ENCODE measurements at places on chromosomes 2 and 18.

DNA sequence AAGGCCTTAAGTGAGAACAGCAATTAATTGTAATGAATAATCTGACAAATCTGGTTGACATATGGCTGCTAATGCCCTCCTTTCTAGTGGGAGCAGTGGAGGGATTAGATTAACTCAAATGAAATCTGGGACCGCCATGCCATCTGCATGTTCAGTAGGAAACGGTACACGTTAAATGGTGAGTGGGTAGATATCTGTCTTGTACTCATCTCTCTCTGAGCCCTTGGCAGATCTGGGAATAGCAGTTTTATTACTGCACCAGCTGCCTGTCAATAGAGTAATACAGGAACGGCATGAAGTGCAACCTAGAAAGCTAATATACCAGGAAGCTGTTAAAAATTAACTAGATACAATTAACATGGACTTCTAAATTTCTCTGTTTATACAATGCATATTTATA lies 258.8 kb downstream of the GPD2 start:
- H3K27ac ChIP-seq, result no peak overlapping the region
- no peaks in the 10 kb centered on the region for H3K27me3 ChIP-seq
- no peak overlapping the region for H3K4me3 ChIP-seq
- no peaks in the 10 kb centered on the region for H3K4me1 ChIP-seq
- no peaks in the 10 kb centered on the region for H3K36me3 ChIP-seq
- no peak for DNase-seq

- no peaks in the 10 kb centered on the region for H3K36me3 ChIP-seq
- H3K27me3 ChIP-seq, result no peaks in the 10 kb centered on the region
- H3K27ac ChIP-seq, result no peak overlapping the region
- H3K4me3 ChIP-seq, result no peak overlapping the region
These were observed 58.4 kb downstream of the ARL4C start for GRCh38 chr2:234438305-234438977.

GRCh38 chr2:166494140-166494624 lies at the start of gene SCN7A:
TSS of gene SCN7A (minus strand) at chr2:166494249. CDS start at chr2:166477696, 16,553 bp downstream.
- no peak for DNase-seq
- H3K27ac ChIP-seq, result no peak within 1 kb of the TSS
- no peaks in the 10 kb centered on the region for H3K4me1 ChIP-seq
- no peak within 1 kb of the TSS for H3K4me3 ChIP-seq
- H3K36me3 ChIP-seq, result no peaks in the 10 kb centered on the region

DNA sequence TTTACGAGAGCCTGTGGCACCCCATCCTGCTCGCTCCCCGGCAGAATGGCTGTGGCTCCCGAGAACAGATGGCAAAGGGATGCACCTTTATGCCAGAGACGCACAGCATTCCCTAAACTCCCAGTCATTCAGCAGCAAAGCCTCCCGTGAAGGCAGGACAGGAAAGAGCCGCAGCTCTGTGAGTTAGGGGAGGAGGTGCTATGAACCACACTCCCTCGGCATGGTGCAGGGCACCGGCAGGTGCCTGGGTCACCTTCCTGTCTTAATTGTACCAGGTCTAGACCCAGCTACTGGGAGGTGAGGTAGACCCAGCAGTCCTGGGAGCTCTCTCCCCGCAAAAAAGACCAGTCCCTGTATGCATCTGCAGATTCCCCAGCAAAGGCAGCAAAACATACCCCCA lies 149.8 kb downstream of the TWIST2 start:
- peaks cover 22% of the 10 kb centered on the region for H3K27me3 ChIP-seq
- no peaks in the 10 kb centered on the region for H3K36me3 ChIP-seq
- no peak overlapping the region for H3K27ac ChIP-seq
- no peak overlapping the region for H3K4me3 ChIP-seq
- no peak for DNase-seq
- H3K4me1 ChIP-seq, result no peaks in the 10 kb centered on the region

- DNase-seq, result no peak
- H3K27ac ChIP-seq, result no peak overlapping the region
- H3K36me3 ChIP-seq, result no peaks in the 10 kb centered on the region
These were observed 33.7 kb downstream of the MTERF4 start for GRCh38 chr2:241068136-241068941.

GRCh38 chr2:183798535-183798934 lies 674.3 kb downstream of the NUP35 start:
- no peaks in the 10 kb centered on the region for H3K4me1 ChIP-seq
- no peak overlapping the region for H3K27ac ChIP-seq

DNA sequence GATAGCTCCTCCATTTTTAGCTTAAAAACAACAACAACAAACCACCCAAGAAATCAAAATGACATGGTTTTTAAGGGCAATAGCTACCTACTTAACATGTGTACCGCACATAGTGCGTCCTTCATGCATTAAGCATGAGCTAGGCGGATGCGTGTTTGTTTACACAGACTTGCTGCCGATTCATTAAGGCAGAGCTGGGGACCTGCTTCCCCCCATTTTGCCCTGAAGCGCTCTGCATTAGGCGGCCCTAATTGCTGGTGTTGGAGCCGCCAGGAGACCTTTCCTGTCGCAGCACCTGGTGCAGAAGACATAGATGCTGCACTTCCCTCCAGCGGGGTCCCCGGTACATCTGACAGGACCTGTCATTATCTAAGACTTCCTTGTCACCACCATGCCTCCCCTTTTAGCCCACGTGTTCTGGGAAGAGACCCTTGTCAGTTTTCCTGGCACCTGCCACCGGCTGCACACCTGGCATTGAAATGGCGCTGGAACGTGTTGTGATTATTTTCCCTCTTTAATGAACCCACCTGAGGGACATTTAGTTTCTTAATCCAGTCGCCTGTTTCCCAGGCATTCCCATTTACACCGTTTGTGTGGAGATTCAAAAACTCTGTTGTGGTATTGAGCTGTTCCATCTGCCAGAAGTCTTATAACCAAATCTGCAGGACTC lies 261.1 kb upstream of the RAB12 start:
- H3K4me1 ChIP-seq, result no peaks in the 10 kb centered on the region
- no peaks in the 10 kb centered on the region for H3K36me3 ChIP-seq
- no peaks in the 10 kb centered on the region for H3K27me3 ChIP-seq
- no peak overlapping the region for H3K27ac ChIP-seq

- H3K36me3 ChIP-seq, result no peaks in the 10 kb centered on the region
- no peaks in the 10 kb centered on the region for H3K27me3 ChIP-seq
- H3K27ac ChIP-seq, result no peak overlapping the region
- no peak overlapping the region for H3K4me3 ChIP-seq
- H3K4me1 ChIP-seq, result peaks cover 17% of the 10 kb centered on the region
These were observed 308.8 kb downstream of the PRKCE start for GRCh38 chr2:45960057-45960863.

GRCh38 chr18:55780586-55781071 lies 192.6 kb upstream of the TCF4 start:
- H3K27ac ChIP-seq, result no peak overlapping the region
- no peaks in the 10 kb centered on the region for H3K27me3 ChIP-seq
- no peak overlapping the region for H3K4me3 ChIP-seq
- no peaks in the 10 kb centered on the region for H3K36me3 ChIP-seq
- no peak for DNase-seq
- no peaks in the 10 kb centered on the region for H3K4me1 ChIP-seq

DNA sequence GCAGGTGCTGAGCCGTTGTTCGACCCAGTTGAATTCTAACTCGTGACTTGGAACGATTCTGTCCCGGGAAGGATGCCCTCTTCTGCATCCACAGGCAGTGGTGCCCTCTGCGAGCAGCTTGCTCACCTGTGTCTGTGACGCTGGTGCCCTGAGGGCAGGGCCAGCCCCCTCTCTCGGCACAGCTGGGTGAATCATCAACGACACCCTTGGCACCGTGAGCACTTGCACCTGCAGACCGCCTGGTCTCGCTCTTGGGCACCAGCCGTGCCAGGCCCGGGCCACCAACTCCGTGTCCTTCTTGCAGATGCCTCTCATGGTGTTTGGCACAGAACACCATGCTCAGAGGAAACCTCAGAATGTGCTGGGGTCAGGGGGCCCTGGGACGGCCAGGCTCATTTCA lies 75.0 kb downstream of the SLC66A2 start:
- no peak overlapping the region for H3K27ac ChIP-seq
- no peak for DNase-seq
- H3K4me3 ChIP-seq, result no peak overlapping the region
- no peaks in the 10 kb centered on the region for H3K36me3 ChIP-seq
- no peaks in the 10 kb centered on the region for H3K4me1 ChIP-seq

- no peaks in the 10 kb centered on the region for H3K27me3 ChIP-seq
- no peaks in the 10 kb centered on the region for H3K36me3 ChIP-seq
- H3K27ac ChIP-seq, result no peak overlapping the region
- no peak overlapping the region for H3K4me3 ChIP-seq
- H3K4me1 ChIP-seq, result no peaks in the 10 kb centered on the region
These were observed 282.7 kb upstream of the CDH2 start for GRCh38 chr18:28459587-28459986.

- no peaks in the 10 kb centered on the region for H3K36me3 ChIP-seq
- no peak overlapping the region for H3K27ac ChIP-seq
- H3K4me3 ChIP-seq, result no peak overlapping the region
- no peaks in the 10 kb centered on the region for H3K4me1 ChIP-seq
These were observed 103.0 kb downstream of the BMPR2 start for GRCh38 chr2:202479090-202479489.

DNA sequence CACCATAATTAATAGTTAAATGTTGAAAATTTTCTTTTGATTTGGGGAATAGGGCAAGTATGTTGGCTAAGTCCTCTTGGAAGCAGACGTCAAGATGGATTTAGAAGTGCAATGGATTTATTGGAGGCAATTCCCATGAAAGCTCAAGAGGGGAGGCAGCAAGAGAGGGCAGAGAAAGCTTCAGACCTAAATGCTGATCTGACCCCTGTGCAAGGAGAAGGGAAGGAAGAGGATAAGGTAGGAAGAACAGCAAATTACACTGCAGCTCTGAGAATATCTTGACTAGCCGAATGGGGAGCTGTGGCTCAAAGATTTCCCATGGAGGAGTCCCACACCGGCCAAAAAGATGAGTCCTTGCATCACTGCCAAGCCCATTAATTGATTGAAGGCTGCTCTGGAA lies 46.9 kb upstream of the ATP8B1 start:
- no peak overlapping the region for H3K4me3 ChIP-seq
- no peaks in the 10 kb centered on the region for H3K36me3 ChIP-seq
- DNase-seq, result no peak

- H3K36me3 ChIP-seq, result no peaks in the 10 kb centered on the region
- no peak overlapping the region for H3K27ac ChIP-seq
- no peak overlapping the region for H3K4me3 ChIP-seq
- H3K4me1 ChIP-seq, result peaks cover 3% of the 10 kb centered on the region
- no peaks in the 10 kb centered on the region for H3K27me3 ChIP-seq
These were observed 133.9 kb downstream of the ATP9B start for GRCh38 chr18:79203017-79203605.

DNA sequence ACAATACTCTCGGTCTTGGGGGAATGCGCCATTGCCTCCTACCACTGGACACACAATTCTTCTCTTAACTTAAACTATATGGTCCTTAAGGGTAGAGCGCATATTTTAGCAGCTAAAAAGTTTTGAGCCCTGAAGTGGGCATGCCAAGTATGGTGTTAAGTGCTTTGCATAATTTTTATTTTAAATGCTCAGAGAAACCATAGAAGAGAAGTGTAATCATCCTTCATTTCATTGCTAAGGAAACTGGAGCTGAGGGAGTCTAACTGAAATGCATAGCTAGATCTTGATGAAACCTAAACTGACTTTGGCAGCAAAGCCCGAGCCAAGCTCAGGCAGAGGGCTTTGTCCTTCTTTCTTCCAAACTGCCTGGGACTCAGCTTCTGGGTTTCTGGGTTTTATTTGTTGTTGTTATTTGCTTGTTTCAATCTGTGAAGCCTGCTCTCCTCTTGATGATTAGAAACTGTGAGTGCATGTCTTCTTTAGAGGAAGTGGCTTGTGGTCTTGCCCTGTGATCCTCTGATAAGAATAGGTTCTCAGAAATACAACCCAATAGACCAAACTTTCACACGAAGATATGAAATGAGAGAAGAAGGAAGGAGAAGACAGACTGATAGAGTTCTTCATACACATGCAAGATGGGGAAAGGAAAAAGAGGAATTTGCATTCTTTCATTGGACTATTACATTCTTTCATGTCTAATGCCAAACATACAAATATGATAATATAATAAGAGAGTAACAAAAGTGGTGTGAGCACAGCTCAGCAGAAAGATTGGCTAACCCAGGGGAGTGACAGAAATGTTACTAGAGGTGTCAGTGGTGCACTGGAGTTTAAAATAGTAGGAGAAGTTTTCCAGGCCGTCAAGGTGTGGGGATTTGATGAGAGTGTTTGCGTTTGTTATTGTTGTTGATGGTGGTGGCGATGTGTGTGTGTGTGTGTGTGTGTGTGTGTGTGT lies 7.5 kb upstream of the RNF144A start:
- DNase-seq, result peak; percentile 67
- H3K4me1 ChIP-seq, result peaks cover 17% of the 10 kb centered on the region
- peaks cover 21% of the 10 kb centered on the region for H3K27me3 ChIP-seq
- H3K27ac ChIP-seq, result no peak overlapping the region
- no peak overlapping the region for H3K4me3 ChIP-seq

DNA sequence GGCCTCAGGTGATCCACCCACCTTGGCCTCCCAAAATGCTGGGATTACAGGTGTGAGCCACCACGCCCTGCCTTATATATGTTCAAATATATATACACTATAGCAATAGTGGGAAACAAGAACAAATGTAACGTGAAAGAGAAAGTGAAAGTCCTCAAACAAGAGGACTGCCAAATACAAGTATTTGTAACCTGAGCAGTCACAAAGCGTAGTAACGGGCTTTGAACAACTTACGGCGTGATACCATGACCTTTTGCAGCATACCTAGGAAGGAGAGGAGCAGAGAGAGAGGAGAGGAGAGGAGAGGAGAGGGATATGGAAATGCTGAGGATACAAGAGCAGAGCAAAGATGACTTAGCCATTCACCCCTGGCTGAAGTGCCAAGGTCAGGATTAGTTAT lies 113.8 kb upstream of the RGPD4 start:
- peak; percentile 59 for DNase-seq
- H3K4me1 ChIP-seq, result no peaks in the 10 kb centered on the region
- no peaks in the 10 kb centered on the region for H3K27me3 ChIP-seq
- H3K36me3 ChIP-seq, result no peaks in the 10 kb centered on the region

GRCh38 chr2:134489732-134490384 lies 228.9 kb downstream of the TMEM163 start:
- no peaks in the 10 kb centered on the region for H3K36me3 ChIP-seq
- no peak overlapping the region for H3K4me3 ChIP-seq
- no peak overlapping the region for H3K27ac ChIP-seq
- no peak for DNase-seq
- no peaks in the 10 kb centered on the region for H3K27me3 ChIP-seq

- H3K4me3 ChIP-seq, result no peak overlapping the region
- no peak for DNase-seq
- H3K27ac ChIP-seq, result no peak overlapping the region
- H3K27me3 ChIP-seq, result no peaks in the 10 kb centered on the region
These were observed 73.8 kb downstream of the RPRM start for GRCh38 chr2:153404792-153405191.
